ENCODE measurements at places on chromosomes 2 and 18.

DNA sequence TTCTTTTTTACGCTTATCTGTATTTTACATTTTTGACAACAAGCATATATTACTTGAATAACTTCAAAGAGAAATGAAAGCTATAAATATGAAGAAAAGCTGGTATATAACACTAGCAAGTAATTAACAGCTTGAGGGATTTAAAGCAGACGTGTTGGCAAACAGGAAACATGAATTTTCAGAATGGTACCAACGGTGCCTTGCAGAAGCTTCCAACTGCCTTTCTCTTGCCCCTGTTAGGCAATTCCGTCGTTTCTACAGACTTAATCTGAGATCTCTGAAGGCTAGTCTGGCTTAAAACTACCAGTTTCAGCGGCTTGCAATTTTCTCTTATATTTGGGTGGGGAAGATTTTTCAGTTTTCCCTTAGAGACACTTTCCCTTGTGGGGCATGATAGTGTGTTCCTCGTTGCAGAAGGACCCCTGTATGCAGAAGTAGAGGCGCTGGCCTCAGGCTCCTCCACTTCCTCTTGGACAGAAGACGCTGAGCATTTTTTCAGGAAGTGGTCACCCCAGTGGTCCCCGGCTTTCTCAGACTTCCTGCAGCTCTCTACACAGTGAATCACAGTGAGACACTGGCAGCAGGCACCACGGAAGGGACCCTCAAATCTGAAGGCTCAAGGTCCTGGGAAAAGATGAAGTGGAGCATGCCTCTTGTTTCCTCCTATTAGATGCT is 56.2 kb upstream of the SLC16A14 start:
- no peak for DNase-seq

DNA sequence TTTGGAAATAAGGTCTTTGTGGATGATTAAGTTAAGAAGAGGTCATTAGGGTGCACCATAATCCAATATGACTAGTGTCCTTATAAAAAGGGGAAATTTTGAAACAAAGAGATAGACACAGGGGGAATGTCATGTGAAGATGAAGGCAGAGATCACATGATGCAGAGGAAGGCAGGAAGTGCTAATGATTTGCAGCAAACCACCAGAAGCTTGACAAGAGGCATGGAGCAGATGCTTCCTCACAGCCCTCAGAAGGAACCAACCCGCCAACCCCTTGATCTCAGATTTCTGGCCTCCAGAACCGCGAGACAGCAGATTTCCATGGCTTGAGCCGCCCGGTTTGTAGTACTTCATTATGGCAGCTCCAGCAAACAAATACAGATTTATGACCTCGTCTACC is 17.4 kb upstream of the SMARCAL1 start:
- DNase-seq: no peak

GRCh38 chr2:54461261-54461660 is 5.1 kb downstream of the SPTBN1 start:
- DNase-seq: no peak

DNA sequence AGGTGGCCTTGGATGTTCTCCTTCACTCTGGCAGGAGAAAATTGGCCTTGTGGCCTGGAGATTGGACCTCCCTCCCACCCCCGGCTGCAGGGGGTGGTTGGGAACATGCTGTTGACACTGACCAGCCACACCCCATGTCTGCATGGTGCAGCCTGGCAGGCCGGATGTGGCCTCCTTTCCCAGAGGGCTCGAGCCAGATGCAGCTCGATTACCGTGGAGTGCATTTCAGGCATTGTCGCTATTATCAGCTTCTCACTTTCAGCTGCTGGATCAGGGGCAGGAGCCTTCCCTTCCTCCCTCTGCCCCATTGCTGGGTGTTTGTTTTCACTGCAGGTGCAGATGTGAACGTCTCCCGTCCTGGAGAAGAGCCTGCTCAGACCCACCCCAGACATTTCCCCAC is 211.0 kb upstream of the SIX2 start:
- DNase-seq: no peak

DNA sequence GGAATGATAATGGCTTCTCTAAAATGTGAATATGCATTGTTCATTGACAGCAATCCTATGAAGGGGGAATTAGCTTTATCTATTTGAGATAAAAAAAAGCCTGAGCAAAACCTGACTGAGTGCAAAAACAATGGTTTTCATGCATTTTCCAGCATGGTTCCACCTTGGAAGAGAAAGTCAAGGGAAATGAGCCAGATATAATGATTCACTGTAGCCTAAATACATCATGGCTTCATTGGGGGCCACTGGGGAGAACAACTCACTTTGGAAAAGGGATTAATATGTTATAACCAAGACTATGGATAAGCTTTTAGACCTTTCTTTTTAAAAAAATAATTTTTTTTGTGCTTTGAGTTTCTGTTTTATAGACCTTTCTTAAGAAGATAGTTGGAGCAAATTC is 679.7 kb downstream of the NYAP2 start:
- no peak for DNase-seq

- DNase-seq: no peak
These were observed 31.0 kb downstream of the CLIP4 start for GRCh38 chr2:29146197-29146596.

DNA sequence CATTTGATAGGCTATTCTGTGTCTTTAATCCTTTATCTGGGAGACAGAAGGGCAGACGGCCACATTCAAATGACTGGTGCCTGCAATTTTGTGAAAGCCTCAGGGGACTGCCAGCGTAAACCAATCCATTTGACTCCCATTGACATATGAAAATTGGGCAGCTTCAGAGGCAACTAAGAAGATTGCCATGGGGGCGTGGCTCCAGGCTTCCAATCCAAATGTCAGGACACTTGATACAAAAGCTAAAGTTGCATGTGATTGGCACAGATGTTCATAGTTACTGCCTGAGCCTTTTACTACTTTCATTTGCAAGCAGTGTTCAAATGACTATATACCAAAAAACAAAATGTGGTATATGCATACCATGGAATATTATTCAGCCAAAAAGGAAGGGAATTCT is 42.0 kb downstream of the SPC25 start:
- peak; percentile 47 for DNase-seq

- DNase-seq: no peak
These were observed 693.3 kb upstream of the KLHL29 start for GRCh38 chr2:22691666-22692065.

- peak; percentile 71 for DNase-seq
These were observed 15.6 kb upstream of the INO80C start for GRCh38 chr18:35513181-35513936.

DNA sequence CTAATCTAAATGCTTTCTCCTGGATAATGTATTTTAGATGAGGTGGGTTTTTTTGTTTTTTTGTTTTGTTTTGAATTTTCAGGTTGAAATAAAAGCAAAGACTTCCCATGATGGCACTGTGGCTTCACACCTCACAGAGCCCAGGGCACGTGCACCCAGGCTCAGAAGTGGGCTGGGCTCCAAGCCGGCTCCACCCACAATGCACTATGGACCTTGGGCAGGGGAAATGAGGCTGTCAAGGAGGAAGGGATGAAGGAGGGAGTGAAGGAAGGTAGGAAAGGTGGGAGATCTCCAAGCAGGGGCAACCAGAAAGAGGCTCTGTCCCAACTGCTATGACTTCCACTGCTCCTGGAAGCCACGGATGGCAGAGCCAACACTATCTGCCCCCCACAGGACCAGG is 60.4 kb downstream of the BIN1 start:
- no peak for DNase-seq

DNA sequence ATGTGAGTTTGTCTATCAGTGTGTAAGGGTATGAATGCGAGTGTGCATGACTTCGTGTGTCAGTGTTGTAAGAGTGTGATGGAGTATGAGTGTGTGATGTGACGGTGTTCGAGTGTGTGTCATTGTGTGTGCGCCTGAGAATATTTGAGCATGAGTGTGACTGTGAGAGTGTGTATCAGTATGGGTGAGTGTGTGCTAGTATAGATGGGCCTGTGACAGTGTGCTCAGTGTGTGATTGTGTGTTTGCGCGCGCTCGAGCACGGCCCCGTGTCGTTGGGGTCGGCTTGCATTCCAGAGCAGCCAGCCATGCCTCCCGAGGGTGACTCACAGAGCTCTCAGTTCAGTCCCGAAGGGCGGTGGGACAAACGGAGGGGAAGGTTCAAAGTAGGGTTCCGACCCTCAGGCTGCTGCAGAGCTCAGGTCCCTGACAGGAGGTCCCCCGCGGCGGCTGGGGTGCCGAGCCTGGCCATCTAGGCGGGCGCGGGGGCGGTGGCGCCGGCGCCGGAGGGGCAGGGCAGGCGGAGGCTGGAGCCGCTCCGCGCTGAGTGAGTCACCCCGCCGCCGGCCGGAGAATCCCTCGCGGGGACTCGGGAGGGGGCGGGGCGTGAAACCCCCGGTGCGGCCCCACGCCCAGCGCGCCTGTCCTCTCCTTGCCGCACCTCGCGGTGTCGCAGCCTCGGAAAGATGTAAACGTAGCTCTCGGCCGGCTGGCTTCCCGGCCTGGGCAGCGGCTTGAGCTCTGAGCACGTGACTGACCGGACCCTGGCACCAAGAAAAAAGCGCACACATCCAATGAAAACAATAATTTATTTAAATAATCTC is 3.8 kb downstream of the DLX2 start:
- no peak for DNase-seq

GRCh38 chr2:223548194-223548593 is 54.0 kb downstream of the SCG2 start:
- DNase-seq: no peak

GRCh38 chr2:65660340-65660739 is 227.9 kb upstream of the SPRED2 start:
- DNase-seq: no peak

GRCh38 chr2:26672112-26672817 is 20.3 kb upstream of the KCNK3 start:
- no peak for DNase-seq

- no peak for DNase-seq
These were observed 309.0 kb upstream of the CDH2 start for GRCh38 chr18:28485918-28486317.

DNA sequence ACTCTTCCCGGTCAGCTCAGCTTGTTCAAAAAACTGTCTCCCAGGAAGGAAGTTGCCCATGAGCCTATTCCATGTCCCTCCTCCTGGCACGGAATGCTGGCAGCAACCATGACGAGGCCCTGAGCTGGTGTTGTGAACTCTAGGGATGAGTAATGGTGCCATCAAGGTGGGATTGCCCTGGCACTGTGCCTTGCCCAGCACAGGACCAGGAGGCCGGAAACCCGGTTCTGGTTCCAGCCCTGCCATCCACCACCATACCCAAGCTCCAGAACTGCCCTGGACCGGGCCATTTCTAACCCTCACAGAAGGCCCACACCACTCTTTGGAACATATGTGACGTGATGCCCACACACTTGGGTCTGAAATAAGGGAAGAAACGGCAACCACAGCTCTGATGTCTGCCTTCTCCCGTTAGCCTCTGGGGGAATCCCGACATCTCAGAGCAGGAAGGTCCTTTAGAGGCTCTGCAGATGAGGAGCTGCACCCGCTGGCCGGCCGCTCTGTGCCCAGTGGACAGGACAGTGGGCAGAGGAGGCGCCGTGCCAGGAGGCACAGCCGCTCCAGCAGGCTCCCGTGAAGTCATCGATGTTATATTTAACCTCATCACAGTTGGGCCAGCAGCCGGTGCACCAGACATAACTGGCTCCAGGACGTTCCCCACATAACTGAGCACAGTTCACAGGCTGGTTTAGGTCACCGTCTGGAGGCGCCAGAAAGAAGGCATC is 462.1 kb upstream of the ID2 start:
- no peak for DNase-seq

GRCh38 chr2:28344756-28345373 is 47.8 kb upstream of the FOSL2 start:
- no peak for DNase-seq

GRCh38 chr2:226647621-226648518 is 151.8 kb downstream of the IRS1 start:
- DNase-seq: no peak

DNA sequence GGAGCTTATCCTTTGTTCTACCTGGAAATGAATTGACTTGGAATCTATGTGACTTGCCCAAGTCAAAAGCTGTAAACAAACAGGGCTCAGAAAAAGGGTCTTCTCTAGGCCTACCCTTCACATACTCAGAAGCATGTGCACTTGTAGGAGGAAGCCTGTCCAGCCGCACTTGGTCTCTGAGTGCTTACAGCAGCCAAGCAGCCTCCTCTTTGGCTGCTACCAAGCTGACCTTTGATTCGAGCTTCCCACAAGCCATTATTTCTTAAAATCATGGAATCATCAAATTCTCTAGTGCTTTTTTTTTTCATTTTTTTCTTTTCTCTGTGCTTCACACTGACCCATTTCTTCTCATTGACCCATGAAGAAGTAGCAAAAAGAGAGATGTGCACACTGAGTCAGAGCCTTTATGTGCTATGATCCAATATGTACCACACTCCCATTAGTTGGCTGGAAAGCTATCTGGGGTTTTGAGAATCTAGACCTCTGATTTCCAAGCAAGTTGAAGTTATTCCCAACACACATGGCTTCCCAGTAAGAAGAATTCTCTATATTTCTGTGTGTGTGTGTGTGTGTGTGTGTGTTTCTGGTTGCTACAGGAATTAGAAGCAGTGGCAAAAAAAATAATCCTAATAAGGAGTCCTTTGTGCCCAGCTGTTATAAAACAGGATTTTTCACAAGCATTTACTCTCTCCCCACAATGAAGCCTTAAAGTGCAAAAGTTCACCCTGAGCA is 550.3 kb upstream of the TNP1 start:
- no peak for DNase-seq

DNA sequence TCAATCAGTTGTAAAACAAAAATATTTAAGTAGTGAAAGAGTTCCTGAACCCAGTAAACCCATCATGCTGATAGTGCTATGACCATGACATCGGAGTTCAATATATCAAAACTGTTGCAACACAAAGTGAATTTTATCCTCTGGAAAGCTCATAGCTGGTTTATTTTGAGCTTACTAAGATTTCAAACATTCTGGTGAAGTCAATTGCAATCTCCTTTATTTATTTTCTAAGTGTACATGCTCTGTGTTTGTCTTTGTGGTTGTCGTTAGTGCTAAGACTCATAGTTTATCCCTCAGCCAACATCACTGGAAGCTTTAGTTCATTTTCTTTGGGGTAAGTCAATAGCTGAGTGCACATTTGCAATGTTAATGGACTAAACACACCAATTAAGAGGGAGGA is 91.9 kb downstream of the QPCT start:
- peak; percentile 5 for DNase-seq

GRCh38 chr2:189681203-189681602 is 6.7 kb downstream of the ANKAR start:
- no peak for DNase-seq

GRCh38 chr2:134420259-134420658 is 166.4 kb downstream of the MGAT5 start:
- no peak for DNase-seq

DNA sequence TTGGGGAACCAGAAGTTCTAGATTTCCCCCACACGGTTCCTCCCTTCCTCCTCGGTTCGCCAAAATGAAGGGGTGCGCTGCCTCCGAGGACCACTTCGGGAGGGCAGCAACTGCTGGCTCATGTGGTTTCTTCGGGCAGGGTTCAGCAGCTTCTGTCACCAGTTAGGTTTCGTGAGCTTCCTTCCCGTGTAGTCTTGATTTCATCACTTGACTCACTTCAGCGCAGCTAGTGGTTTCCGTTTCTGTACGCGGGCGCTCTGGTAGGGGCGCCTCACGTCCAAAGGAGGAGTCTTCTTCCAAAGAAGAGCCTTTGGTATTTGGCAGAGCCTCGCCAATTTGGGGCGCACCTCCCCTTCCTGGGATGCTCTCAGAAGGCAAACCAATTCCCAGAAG is 485 bp upstream of the GALNT3 start:
- peak; percentile 61 for DNase-seq
